GM04503 (cell line): ENCODE measurements at places on chromosomes 1 and 21.

GRCh38 chr1:207389728-207390464 lies 64.2 kb upstream of the CR2 start:
- no peak for DNase-seq

GRCh38 chr1:18299441-18300338 lies 181.0 kb upstream of the KLHDC7A start:
- DNase-seq = no peak

- DNase-seq = no peak
Measured at GRCh38 chr1:156697481-156697880, 7.9 kb downstream of the CRABP2 start.

DNA sequence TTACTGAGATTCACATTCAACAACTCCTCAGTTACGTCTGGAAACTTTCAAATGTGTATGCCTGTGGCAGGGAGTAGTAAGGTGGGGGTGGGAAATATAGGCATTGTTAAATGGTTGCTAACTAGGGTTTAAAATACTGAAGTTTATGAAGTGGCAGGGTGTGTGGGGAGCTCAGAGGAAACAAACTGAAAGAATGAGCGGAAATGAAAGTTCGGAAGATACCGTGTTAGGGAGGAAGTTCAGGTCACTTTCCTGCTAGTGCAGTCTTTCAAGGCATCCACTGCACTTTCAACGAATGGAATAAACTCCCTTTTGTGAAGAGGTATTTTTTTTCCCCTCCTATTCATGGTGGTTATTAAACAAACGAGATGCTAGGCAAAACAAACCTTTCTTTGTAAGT lies 19.7 kb downstream of the SYNJ1 start:
- DNase-seq = no peak

- DNase-seq = no peak
Measured at GRCh38 chr1:225943582-225943981, 2.6 kb upstream of the LEFTY2 start.

DNA sequence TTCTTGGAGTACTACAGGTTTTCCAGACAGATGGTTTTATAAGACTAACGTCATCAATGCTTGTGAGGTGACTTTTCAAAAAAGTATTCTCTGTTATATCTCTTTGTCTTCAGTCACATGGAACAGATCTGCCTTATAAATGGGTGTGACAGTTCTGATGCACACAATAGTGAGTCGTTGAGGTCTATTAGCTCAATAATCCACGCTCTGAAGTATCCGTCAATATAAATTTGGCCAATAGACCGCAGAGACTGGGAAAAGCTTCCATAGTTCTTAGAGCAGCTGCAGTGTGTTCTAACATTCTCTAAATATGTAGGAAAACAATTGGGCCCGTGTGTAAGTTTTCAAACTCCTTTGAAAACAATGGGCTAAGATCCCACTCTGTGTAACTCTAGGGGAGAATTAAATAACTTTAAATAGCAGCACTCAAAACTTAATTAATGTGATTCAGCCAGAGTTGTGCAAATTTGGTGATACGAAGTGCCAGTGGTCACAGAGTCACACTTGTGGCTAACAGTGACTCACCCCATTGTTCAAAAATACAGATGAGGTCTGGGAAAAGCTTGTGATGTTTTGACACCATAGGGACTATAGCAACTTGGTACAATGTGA lies 316.0 kb downstream of the LMO4 start:
- peak; percentile 56 for DNase-seq

DNA sequence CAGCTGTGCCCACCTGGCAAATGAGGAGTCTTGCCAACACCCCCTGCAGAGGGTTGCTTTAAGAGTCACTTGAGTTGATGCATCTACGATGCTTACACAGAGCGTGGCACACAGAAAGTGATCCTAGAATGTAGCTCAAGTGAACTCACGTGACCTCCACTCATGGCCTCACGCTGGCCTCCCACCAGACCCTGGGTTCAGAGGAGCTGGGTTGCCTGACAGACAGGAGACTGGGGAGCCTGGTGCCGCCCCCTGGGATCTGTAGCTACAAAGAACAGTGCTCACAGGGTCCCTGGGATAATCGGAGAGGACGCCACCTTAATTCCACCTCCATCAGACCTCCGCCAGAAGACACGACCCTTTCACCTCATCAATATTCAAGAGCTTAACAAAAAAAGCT lies 81.4 kb upstream of the CASZ1 start:
- DNase-seq = no peak

- DNase-seq = no peak
Measured at GRCh38 chr1:184416481-184416880, 29.7 kb downstream of the C1orf21 start.
